ENCODE measurements at places on chromosomes 2 and 18.
A peak's percentile ranks its signal among the peaks of the same experiment; 100 is the strongest.

DNA sequence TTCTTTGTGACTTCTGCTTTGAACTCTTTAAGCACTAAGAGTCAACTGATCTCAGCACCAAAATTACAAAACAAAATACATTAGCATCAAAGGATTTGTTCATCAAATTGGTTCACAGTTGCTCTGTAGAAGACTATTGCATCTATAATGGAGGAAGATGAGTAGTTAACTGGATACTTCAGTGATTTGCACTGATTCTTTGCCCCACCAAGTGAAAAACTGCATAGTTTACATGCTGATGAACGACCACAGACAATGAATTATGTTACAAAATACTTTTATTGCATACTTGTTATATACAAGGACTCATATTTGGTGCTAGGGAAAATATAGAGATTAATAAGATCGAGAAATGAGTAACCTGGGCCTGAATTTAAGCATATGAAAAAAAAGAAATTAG is 107.2 kb downstream of the SCG2 start:
- no peak for DNase-seq

DNA sequence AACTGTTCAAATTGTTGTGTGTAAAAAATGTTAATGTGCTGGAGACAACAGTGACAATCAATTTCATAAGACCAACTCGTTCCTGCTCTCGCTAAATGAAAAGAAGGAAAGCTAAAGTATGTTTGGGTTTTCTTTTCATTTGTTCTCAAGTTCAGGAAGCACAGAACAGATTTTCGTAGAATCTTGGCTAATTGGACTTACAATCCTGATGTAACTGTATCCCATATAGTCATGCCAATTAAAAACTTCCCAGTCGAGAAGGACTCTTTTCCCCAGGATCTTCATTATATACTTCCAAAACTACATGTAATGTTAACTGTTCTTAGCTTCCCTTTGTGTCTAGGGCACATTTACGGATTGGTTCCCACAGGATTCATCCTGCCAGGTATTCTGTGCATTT is 135.4 kb upstream of the ITGB6 start:
- no peak for DNase-seq

GRCh38 chr2:222912117-222912516 is 51.3 kb downstream of the ACSL3 start:
- DNase-seq = no peak

GRCh38 chr2:239252393-239252792 is 148.4 kb downstream of the HDAC4 start:
- DNase-seq = no peak

GRCh38 chr18:62438018-62438329 is 84.9 kb upstream of the ZCCHC2 start:
- DNase-seq = no peak

DNA sequence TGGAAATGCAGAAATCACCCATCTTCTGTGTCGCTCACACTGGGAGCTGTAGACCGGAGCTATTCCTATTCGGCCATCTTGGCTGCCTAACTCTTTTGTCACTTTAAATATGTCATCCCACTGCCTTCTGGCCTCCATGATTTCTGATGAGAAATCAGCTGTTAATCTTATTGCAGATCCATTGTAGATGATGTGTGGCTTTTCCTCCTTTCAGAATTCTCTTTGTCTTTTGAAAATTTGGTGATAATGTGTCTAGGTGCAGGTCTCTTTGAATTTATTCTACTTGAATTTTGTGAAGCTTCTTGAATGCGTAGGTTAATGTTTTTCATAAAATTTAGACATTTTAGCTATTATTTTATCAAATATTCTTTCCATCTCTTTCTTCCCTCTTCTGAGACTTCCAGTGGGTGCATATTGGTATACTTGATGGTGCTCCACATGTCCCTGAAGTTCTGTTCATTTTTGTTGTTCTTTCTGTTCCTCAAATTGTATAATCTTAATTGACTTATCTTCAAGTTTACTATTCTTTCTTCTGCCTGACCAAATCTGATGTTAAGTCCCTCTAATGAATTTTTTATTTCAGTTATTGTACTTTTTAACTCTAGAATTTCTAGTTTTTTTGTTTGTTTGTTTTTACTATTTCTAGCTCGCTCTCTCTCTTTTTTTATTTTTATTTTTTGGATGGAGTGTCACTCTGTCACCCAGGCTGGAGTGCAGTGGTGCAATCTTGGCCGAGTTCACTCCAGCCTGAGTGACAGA is 90.8 kb upstream of the DLX2 start:
- no peak for DNase-seq

GRCh38 chr18:46169464-46169941 is 65.3 kb downstream of the HAUS1 start:
- DNase-seq = peak; percentile 51

DNA sequence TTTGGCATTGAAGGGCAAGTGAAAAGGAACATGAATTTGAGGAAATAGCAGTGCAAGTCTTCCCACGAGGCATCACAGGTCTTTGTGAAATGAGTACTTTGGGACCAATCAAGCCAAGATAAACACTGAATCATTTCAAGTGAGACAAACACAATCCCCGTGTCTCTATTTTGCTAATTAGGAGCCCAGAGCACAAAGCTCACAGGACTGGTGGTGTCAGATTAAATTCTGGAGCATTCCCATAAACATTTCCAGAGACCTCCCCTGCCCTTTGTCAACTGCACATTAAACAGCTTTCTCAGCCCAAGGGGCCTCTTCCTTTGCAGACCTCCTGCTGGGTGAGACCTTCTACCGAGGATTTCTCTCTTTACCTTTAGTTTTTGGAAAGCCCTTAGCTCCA is 50.7 kb downstream of the DAPL1 start:
- DNase-seq = peak; percentile 48

- DNase-seq = peak; percentile 60
These were observed 128.0 kb downstream of the EPHA4 start for GRCh38 chr2:221444106-221444505.

DNA sequence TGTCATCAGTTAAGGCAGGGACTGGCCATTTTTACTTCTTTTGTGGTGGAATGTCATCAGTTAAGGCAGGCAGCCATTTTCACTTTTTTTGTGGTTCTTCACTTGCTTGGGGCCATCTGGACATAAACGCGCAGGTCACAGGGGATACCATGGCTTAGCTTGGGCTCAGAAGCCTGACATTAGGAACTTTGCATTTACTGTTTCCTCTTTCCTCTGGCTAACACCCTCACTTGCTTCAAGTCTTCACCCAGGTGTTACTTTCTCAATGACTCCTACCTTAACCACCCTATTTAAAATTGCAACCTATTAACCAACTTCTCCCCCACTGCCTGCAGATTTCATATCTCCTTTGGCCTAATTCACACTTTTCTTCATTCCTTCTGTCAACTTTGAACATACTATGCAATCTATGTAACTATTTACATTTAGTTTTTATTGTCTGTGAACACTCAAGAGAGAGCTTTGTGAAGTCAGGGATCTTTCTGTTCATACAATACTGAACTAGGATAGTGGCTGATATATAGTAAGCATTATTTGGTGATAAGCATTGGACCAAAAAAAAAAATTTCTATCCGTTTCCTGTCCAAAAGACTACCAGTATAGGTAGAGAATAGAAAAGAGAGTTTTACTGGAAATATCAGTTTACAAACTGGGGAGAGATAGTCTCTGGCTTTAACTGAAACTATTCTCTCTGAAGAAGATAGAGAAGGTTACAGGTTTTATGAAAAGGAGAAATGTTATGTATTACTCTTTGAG is 600.1 kb upstream of the ZNF804A start:
- no peak for DNase-seq

DNA sequence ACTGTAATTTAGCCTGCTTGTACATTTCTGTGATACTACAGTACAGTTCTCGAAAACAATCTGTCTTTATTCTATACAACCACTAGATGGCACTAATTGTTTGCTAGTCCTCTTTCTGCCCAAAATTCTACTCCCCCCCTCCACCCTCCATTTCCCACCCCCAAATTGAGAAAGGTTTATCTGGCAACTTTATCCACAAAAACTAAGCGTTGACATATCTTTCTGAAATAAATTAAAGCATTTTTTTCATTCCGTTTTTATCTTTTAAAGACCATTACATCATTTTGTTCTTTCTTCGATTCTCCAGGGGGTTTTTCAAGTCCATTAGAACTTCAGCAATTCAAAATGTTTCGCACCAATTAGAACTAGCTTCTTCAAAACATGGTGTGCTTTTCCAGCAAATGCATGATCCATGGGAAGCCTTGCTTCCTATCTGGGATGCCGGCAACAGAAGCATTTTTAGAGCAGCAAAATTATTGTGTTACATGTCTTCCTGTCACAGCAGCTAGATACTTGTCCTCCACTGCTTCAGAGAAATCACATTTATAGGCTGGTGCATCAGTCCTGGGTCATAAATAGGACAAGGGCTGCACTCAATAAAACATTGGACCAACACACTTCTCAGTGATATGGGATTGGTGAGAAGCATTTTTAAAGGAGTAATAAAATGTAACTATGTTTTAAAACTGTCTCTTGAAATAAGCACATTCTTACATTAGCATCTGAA is 241.3 kb downstream of the PAX3 start:
- DNase-seq = no peak

DNA sequence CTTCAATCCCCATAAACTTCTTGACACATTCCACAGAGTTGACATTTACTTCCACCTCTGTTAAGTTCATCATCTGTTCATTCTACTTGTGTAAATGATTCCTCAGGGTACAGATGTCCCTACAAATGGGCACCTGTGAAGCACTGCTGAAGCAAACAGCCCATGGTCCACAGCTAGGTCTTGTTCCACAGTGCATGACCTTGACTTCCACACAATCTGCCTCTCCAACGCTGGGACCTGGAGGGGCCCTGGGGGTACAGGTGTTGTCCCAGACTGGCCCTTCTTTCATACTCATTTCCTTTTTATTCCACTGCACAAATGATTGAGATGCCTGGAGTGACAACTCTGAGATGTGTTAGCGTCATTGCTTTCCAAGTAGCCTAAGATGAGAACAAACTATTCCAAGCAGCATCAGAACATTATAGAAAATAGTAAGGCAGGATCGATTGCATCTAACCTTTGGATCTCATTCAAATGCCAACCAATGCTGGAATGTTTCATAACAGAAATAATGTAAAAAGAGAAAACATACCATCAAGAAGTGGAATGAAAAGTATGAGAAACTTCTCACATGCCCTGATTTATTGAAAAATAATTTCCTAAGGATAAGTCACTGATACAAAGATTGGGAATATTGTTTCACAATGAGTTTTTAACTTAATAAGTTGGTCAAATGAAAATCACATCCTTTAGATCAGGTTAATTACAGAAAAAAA is 31.2 kb downstream of the PIEZO2 start:
- DNase-seq = no peak

DNA sequence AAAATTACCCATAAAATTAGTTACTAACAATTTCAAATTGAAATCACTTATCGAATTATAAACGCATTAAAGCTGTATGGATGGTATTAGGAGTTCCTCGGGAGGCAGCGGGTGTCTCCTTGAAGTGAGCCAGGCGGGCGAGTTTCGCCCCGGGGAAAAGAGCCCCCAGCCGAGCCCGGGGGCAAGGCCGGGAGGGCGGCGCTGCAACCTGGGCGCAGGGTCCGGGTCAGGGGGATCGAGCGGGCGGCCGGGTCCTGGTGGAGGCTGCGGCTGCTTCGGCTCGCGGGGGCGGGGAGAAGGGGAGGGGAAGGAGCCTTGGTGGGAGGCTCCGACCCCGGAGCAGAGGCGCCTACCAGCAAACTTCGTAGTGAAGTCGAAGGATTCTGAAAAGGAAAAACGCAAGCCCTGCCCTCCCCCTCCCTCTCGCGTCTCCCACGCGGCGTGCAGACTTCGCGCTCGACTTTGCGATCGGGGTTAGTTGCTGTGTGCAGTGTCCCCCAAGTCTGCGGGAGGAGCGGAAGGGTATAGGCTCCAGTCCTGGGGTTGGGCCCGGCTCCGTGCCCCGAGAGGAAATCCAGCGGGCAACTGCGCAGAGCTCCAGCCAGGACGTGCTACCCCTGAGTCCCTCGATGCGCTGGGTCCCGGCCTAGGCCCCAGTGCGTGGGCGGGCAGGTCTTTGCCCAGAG is 140.8 kb downstream of the MEIS1 start:
- DNase-seq = no peak

- no peak for DNase-seq
These were observed 5.3 kb downstream of the MFSD6 start for GRCh38 chr2:190413421-190413820.

DNA sequence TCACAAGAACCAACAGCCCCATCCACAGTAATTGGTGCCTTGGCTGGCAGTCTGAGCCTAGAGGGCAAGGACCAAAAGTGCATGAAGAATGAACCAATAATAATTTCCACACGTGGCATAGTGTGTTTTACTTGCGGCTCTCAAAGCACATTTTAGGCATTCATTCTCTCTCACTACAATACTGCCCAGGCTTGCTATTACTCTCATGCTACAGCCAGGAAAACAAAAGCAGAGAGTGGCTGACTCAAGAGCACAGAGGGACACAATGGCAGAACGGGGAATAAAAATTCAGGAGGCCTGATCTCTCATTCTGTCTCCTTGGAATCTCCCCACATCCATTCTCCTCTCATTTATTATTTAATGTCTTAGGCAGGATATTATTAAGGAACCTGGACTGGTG is 57.0 kb upstream of the NOL4 start:
- no peak for DNase-seq

- no peak for DNase-seq
These were observed 12.1 kb downstream of the DOCK10 start for GRCh38 chr2:225030203-225030602.

DNA sequence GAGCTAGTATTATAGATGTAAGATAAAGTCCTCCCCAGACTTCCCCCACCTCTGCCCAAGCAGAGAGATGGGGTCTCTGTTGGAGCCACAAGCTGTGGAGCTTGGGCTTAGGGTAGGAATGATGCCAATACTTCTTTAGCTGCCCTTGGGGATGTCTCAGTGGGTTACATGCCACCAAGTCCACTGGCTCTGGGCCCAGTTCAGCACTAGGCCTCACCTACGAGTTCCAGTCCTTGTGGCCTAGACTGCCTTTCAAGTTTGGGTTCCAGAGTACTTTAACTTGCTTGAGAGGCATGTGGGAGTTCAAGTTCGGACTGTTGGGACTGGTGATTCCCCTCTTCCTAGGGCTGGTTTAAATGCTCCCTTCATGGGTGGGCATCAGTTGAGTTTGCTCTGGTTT is 272.4 kb downstream of the PTPRM start:
- DNase-seq = no peak

DNA sequence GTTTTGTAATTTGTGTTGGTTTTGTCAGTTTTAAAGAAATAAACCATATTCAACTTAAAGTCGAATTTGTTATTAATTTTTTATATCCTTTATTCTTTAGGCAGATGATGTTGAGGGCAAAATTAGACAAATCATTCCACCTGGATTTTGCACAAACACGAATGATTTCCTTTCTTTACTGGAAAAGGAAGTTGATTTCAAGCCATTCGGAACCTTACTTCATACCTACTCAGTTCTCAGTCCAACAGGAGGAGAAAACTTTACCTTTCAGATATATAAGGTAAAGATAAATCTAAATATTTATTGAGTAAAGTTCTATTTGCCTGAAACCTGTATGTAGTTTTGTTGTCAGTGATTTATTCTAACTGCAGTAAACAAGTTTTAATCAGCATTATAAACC is 34.5 kb upstream of the METAP1D start:
- no peak for DNase-seq

- no peak for DNase-seq
These were observed 5.0 kb downstream of the THSD7B start for GRCh38 chr2:136770384-136770783.

GRCh38 chr18:58580623-58581022 is 48.3 kb downstream of the ALPK2 start:
- no peak for DNase-seq

- peak; percentile 83 for DNase-seq
These were observed 23.0 kb upstream of the SMAD2 start for GRCh38 chr18:47953471-47953931.

Data from stromal cell of bone marrow (primary cell).